HCEC 1CT (cell line): ENCODE measurements at places on chromosomes 11 and 22.

GRCh38 chr11:43316451-43316850 lies 4.7 kb downstream of the API5 start:
- DNase-seq: no peak

DNA sequence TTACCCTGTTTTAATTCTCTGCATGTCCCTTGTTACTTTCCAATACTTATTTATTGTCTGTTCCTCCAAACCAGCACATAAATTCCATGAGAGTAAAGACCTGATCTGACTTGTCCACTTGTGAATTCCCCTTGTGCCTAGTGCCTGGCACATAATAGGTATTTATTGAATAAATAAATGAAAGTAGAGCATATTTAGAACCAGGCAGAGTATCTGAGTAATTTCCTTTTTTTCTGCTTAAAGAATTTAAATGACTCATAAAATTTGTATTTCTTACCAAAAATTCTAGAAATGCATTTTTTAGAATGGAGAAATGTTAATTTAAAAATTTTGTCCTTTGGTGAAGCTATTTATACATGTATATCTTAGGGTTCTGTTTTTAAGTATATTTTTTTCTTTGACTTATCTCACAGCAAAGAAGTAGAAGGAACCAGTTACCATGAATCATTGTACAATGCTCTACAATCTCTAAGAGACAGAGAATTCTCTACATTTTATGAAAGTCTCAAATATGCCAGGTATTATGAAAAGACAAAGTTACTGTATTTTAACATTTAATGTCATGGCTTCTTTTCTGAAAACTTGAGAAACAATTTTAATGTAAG lies 96.8 kb downstream of the ATM start:
- DNase-seq: peak; percentile 64

DNA sequence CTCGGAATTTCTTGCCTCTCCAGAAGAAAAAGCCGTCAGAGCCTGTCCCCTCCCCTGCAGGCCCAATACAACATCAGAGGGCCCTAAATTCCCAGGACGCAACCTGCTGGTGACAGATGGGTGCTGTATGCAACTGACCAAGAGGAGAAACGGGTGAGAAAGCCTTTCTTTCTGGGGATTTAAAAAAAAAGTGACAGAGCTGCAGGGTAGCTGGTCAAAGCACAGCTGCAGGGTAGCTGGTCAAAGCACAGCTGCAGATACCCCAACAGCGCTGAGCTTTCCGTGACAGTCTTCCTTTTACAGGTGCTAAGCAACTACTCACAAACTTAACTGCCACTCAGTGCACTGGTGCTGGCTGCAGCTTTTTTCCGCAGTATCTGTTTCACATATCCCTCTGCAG lies 17.8 kb downstream of the AP1B1 start:
- DNase-seq: no peak

DNA sequence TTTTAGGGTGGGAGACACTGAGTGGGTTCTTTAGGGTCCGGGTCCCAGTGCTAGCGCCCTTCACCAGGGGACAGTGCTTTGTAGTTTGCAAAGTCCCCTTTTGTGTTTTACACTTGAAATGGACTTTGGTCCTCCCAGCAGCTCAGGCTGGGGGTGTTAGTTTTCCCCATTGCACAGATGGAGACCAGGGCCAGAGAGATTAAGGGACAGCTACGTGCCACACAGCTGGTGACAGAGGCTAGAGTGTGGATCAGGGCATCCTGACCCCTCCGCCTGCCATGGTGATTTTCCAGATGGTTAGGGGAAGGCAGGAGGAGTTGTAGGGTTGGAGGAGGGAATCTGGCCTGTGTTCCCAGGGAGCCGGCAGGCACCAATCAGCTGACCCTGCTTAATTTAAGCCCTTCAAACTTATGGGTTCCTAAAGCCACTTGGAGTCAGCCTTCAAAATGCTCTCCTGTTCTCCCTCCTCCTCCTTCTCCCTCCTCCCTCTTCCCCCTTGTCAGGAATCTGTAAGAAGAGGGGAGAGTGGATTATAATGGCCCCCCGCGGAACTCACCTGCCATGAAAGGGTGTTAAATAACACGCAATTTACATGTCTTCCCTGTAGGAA lies 22.5 kb upstream of the MPPED1 start:
- DNase-seq: no peak

DNA sequence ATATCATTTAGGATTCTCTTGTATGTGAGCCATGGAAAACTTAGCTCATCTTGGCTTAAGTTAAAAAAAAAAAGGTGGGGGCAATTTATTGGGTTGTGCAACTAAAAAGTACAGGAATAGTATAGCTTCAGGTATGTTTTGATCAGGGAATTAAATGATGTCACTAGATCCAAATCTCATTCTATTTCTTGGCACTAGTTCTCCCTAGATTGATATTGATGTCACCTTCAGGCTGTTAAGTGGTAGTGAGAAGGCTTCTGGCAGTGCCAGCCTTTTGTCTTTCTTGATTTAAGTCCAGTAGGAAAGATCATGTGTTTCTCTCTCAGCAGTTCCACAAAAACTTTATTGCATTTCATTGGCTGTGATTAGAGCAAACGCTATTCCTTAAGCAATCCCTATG lies 65.0 kb upstream of the ZBED5 start:
- no peak for DNase-seq

DNA sequence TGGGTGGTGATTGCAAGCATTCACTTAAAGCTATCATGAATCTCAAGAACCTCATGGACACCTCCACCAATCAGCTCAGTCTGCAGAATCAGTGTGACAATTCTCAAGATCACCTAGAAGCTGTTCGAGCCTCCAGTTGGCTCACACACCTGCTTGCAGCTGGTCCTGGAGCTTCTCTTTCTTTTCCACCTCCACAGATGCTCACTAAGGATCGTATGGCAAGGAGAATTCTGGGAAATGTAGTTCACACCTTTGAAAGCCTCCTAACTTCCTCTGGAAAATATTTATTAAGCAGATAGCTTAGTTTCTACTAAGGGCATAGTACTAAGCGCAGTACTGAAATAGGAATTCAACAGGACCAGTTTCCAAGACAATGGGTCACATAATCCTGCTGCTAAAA lies 26.2 kb downstream of the FSHB start:
- no peak for DNase-seq

DNA sequence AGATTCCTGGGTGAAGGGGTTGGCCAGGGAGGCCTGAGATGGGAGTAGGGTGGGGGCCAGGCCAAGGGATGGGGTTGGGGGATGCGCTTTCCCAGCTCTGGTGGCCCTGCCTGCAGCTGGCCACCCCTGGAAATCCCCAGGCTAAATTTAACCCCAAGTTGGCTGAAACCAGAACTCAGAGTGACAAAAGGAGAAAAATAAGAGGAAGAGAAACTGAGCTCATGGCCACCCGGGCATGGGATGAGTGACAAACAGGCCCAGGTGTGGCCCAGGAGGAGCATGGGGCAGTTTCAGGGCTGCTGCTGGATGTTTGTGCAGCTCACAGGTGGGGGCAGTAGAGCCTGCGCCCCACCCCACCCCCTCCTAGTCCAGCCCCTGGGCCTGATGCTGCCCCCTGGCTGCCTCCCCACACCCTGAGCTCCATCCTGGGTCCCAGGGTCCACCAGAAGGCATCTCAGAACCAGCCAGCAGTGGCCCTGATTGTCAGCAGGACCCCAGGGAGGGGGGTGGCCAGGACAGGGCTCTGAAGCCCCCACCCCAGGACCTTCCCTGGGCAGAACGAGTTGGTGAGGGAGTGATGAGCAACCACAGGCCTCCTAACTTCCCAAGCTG lies 48.0 kb downstream of the IGLL5 start:
- DNase-seq: no peak

DNA sequence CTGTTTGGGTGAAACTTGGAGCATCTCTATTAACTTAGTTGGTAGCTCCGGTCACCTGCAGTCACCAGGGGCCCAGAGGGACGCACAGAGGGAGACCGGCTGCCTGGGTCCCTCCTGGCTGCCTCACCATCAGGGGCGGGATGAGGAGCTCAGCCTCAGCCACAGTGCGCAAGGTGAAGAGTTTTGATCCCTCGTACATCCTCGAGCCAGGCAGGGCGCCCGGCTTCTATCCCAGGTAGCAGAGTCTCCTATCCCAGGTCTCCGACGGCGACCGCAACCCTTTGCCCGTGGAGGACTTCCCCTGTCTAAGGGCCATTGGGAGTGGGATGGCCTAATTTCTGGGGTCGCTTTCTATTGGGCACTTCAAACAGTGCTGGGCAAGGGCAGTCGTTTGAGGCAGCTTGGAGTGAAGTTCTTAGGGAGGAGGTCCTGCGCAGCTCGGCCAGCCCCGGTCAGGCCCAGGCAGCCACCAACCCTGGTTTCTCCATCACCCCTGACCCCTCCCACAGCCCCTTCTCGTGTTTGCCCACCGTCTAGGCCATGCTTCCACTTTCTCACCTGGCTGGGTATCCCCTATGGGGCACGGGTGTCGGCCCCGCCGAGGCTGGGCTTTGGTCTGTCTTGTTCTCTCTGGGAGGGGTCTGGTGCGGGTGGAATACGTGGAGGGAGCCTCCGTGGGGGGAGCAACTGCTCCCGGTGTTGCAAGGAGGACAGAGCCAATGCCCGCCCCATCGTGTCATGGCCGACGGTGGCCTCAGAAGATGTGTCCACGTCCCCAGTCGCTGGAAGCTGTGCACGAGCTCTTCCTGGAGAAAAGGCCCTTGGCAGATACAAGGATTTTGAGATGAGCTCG lies 3.6 kb upstream of the MRGPRG start:
- no peak for DNase-seq

DNA sequence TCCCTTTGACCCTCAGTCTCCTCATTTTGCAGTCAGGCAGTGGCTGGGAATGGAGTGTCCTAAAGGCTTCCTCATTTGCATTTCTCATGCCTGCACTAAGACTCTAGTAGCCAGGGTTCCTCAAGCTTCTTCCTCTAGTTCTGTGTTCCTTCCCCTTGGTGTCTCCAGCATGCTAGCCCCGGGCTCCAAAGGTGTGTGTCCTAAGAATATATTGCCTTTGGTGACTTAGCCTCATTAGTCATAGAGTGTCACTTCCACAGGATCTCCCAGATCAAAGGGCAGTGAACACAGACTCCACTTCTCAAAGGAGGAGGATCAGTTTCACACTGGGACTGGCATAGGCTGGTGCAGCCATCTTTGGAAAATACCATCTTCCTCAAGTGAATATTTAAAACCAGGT lies 21.4 kb upstream of the ACER3 start:
- no peak for DNase-seq

DNA sequence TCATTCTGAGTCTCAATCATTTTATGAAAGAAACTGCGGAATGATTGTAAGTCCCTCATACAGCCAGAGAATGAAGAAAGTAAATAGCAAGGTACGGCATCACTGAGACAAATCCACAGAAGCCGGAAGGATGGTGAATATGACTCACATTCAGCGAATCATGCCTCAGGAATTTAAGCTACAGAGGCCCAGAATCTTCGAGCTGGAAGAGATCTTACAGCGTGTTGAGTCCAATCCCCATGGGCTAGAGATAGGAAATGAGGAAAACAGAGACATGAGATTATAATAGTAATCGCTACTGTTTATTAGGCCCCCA lies 173.2 kb downstream of the KIF18A start:
- DNase-seq: peak; percentile 97

DNA sequence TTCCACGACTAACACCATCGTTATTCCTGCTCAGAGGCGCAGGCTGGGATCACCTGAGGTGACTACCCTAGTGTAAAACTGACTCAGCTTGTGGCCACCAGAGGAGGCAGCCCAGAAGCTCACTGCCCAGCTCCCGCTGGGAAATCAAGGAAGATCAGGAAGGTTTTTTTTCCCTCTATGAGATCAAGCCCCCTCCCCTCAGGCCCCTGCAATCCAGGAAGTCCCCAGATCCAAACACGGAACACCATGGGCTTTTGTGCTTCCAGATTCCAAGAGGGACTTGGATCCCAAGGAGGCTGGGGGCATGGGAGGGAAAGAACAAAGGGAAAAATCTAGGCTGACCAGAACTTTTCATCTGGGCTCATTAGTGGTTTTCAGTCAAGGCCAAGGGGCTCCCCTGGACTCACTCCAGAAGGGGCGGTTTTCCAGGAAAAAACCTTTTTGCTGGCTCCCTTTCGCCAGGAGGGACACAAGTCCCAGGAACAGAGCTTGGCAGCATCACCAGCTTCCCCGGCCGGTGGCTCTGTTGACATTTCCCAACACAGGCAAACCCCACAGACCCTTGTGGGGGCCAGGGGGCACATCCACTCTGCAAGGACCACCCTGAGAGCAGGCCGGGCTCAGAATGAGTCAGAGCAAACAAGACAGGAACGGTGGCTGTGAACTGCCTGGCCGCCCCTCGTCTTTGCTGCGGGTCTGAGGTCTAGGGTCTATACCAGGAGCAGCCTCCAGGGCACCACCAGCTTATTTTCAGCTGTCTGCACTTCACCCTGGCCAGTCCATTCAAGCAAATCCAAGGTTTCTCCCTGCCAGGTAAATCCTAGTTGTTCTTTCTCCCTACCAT lies 36.8 kb downstream of the MYH9 start:
- DNase-seq: peak; percentile 63

DNA sequence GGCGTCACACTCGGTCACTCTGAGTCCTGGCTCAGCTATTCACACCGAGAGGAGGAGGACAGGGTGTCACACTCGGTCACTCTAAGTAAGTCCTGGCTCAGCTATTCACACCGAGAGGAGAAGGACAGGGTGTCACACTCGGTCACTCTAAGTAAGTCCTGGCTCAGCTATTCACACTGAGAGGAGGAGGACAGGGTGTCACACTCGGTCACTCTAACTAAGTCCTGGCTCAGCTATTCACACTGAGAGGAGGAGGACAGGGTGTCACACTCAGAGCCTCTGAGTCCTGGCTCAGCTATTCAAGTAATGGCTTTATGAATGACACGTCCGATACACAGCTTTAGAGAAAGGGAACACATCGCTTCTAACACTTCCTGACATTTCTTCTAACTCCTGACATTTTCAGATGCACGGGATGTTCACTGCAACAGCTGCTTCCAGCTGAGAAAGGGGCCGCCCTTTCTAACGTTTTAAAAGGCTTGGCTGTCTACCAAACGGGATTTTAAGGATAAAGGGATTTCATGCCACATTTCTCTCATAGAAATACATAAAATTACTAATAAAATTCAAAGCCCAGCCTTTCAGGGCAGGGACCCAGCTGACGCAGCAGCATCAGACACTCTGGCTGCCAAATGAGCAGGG lies 28.1 kb downstream of the DRD4 start:
- peak; percentile 20 for DNase-seq

GRCh38 chr11:119347940-119348605 lies 1.6 kb upstream of the MFRP start:
- DNase-seq: no peak

GRCh38 chr11:126160345-126161022 lies 51.0 kb downstream of the RPUSD4 start:
- DNase-seq: no peak

DNA sequence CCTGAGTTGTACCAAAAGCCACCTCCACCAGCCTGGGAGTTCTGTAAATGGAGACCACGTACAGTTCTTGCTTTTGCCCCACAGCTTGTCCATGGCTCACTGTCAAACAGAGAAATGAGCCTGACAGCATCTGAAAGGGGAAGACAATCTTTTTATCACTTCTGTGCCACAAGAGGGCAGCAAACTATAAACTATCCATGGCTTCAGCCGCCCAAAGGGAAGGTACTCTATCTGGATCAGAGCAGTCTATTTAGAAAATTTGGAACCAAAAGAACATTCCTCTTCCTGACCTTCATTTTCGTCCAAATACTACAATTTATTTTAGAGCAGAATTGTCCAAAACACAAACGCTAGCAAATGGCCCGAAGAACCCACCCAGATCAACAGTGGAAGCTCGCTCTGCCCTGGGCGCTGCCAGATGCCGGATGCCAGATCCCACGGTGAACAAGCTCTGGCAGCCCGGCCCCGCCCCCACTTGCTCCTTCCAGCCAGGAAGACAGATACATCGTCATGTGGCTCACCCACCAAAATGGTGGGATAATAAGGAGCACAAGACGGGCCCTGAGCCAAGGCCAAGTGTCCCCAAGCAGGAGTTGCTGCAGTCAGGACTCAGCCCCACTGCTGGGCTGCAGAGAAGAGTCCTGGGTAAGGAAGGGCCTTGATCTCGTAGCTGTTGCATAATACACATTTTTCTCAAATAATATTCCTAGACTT lies 23.9 kb upstream of the SCGB1A1 start:
- peak; percentile 81 for DNase-seq
